ENCODE measurements at places on chromosomes 16 and 17.

DNA sequence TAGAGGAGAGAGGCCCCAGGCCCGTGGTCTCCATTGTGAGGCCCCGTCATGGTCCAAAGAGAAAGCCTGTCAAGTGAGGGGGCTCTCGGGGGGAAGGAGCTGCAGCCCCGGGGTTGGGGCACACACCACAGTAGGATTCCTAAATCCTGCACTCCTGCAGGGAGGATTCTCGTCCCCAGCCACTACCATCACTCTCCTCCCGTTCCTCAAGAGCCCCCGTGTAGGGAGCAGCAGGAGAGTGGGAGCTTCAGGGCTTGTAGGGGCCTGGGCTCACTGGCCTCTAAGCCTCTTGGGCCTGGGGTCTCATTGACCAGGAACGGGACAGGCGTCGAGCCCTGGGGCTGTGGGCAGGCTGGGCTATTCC lies 821 bp downstream of the C16orf86 start:
- DNase-seq: no peak

DNA sequence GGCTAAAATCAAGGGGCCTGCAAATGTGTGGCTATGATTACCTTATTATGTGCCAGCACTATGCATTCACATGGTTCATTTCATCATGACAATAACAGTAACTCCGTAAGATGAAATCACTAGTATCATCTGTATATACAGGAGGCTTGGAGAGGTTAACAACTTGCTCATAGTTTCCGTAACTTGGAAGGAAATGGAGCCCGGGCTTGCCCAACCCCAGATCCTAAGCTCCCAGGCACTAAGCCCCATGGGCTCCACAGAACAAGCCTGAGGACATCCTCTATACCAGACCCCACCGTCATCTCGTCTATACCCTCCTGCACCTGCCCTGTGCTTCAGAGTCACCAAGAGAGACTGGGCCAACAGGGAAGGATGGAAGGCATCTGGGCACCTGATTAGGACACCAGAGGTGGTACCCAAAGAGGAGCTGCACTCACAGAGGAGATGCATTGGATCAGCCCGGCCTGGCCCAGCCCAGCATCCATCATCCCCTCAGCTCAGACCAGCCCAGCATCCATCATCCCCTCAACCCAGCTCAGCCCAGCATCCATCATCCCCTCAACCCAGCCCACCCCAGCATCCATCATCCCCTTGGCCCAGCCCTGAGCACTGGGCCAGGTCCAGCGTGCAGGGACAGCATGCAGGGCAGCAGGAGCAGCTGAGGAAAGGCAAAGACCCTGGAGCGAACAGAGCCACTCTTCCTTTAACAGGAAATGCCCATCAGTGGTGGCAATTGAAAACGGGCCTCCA lies 28.5 kb downstream of the NSMCE1 start:
- no peak for DNase-seq

DNA sequence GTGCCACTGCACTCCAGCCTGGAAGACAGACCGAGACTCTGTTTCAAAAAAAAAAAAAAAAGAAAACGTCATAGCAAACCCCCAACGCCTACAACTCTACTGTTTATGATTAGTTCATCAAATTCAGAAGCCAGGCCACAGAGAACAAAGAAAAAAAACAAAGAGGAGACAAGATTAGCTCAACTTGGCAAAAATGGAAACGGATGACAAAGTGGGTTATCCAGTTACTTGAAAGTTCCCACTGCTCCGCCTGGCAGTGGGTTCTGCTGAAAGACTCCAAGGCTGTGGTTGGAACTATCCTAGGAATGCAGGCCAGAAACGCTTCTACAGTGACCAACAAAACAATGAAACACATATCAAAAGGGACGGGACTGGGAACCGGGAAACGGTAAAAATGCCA lies 53.1 kb downstream of the MRM3 start:
- DNase-seq: no peak

DNA sequence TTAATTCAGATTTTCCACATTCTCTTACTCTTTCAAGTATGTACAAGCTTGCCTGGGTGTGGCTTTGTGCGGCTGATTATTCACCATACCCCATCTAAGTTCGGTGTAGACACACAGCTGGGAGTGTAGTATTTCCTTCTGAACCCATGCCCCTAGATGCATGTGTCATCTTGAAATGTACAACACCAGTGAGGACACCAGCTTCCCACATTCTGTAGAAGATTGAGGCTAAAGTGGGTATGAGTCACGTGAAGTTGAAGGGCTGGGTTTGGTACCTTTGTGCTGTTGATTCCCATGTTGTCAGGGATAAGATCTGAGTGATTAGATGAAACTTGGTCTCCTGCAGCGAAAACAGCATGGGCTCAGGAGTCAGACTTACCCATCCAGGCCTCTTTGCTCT lies 14.6 kb upstream of the DHX8 start:
- DNase-seq: no peak

GRCh38 chr16:525520-526180 lies 1.9 kb upstream of the CAPN15 start:
- no peak for DNase-seq

GRCh38 chr16:50999181-50999580 lies 151.9 kb downstream of the SALL1 start:
- DNase-seq: no peak

- DNase-seq: no peak
Observed at GRCh38 chr17:43400943-43401717, 2.3 kb downstream of the ARL4D start.

Data from cerebellar nuclear complex (tissue), 1 donor.